ENCODE measurements at places on chromosomes 7 and 10.
A peak's percentile ranks its signal among the peaks of the same experiment; 100 is the strongest.

- no peak for DNase-seq
These were observed 122.5 kb downstream of the FAM53B start for GRCh38 chr10:124621637-124622036.

DNA sequence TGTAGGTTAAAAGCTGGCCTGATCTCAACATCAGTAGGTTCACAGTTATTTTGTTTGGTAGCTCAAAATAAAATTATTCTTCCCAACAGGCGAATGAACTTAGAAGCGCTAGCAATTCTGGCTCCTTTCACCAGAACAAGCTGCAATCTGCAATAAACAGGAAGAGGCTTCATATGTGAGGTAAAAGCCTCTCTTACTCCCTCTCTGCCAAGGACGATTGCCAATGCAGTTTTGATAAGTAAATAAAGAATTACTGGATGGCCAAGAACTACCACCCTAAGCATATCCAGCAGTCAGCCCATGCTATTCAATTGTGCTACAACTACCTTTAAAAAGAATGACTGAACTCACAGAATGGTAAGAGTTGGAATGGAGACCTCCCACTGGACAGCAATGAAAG, 150.0 kb upstream of the LAMB4 start:
- no peak for DNase-seq

GRCh38 chr10:73096041-73096448, 621 bp downstream of the P4HA1 start:
- DNase-seq = peak; percentile 54

- DNase-seq = no peak
These were observed 76.2 kb upstream of the SLC25A13 start for GRCh38 chr7:96397936-96398598.

GRCh38 chr10:69574571-69574978, 1.4 kb upstream of the NEUROG3 start:
- no peak for DNase-seq

- no peak for DNase-seq
These were observed 46.0 kb downstream of the MINPP1 start for GRCh38 chr10:87550741-87551140.

DNA sequence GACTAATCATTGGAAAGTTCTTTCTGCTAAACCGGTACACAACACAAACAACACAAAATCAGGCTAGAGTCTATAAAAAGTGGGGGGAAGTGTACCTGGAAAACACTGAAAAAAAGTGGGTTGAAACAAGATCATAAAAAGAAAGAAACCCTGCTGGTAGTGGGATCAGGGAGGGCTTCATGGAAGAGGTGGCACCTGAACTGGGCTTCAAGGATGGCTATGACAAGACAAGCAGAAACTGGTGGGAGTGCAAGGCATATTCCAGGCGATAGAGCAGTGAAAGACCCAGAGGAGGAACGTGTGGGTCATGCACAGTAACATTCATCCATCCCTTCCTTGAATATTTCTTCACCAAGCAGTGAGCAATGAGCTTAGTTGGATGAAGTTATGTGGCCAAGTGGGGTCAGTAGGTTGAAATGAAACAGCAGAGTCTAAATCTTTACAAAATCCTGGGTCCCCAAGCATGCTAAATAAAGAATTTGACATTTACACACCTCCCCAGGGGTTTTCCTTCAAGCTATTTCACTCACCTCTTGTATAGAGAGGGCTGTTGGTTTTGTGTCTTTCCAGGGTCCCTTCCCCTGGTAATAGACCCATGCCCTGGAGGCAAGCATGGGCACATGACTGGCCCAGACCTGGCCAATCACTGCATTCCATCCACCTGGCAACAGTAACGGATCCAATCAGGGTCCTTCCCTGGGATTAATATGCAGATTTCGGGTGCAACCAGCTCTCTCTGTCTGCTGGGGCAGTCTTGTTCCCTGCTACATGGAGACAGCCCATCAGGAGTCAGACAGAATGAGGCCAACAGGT, 38.2 kb downstream of the SPOCK2 start:
- DNase-seq = no peak

GRCh38 chr10:43380610-43381222, 9.3 kb downstream of the FXYD4 start:
- DNase-seq = no peak

- no peak for DNase-seq
These were observed 75.7 kb upstream of the FAM133B start for GRCh38 chr7:92665926-92666325.

- no peak for DNase-seq
These were observed 263.3 kb upstream of the VSTM2A start for GRCh38 chr7:54278847-54279246.

DNA sequence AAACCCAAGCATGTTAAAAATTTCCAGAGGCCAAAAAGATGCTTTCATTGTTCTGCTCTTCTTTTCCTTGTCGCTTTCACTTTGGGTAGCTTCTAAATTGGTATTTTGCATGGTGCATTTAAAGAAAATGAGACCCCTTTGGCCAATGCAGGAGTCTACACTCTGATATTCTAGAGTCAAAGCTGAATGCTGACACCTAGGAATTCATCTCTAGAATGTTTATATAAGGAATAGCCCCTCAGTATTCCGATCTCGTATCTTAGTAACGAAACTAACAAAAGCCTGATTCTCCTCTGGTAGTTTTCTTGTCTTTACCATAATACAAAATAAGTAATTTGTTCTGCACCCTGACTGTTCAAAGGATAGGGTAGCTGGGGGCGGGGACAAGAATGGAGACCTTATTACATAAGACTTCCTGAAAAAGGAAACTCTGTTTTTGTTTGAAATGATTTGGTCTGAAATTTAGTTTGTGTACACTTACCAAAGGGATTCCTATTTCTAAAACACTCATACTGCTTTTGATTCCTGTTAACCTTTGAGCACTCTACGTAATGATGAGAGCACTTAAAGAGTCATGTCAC, 17.1 kb downstream of the IKZF1 start:
- DNase-seq = no peak

DNA sequence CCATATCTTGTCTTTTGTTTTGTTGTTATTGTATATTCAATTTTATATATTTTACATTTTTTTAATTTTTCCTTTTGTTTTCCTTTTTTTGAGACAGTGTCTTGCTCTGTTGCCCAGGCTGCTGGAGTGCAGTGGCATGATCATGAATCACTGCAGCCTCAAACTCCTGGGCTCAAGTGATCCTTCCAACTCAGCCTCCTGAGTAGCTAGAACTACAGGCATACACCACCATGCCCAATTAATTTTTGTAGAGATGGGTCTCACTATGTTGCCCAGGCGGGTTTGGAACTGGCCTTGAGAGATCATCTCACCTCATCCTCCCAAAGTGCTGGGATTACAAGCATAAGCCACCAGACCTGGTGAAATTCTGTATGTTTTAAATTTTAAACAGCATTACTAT, 25.4 kb upstream of the TNKS2 start:
- no peak for DNase-seq

DNA sequence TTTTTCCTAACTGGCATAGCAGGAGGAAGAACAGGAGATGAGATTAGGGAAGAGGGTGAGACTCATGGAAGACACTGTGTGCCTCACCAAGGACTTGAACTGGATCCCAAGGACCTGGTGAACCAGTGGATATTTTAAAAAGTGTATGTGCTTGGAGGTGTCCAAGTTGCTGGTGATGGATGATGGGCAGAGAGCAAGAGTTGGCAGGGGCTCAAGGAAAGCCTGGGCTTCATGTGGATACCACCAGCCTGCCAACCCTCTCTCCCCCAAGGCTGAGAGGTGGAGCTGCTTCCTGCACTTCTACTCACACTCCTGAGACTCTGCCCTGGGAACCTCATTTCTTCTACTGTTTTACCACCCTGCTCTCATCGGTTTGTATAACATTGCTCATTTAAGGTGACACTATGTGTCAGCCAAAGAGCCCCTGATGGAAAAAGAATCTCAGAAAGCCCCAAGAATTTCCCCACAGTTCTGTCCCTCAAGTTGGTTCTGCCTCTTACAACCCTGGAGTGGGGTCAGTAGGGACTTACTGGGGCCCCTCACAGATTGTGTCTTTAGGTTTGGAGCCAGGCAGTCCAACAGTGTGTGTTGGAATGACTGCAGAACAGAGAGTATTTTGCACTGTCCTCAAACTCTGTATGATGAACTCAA, 56.2 kb upstream of the PDCD4 start:
- no peak for DNase-seq

- no peak for DNase-seq
These were observed 156.5 kb downstream of the PRKCQ start for GRCh38 chr10:6423413-6424170.

DNA sequence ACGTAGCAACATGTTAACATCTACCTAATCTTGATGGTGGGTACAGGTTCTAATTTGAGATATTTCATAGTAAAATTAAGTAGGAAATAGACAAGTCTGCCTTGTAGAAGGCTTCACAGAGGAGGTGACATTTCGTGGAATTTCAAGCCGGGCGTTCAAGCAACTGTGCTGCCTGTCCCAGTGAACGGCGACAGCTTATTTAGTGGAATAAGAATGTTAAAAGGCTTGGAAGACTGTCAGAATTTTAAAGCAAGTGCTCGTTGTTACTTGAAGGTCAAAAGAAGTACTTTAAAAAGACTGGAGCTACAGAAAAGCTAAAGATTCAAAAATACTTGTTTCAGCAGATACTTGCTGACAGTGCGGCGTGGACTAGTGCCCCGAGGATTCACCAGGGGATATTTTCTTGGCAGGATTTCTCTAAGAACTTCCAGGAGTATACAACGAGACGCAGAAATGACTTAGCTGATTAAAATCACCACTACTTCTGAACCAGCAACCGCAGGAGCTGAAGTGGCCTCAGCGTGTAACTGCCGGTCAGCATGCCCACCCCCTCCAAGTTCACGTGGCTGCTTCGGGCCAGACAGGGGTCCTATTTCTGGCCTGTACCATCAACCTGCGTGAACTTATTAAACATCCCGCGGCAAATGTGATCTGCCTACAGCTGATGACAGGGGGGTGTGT, 46.5 kb downstream of the CTBP2 start:
- no peak for DNase-seq

GRCh38 chr10:46556515-46557318, at the start of gene GPRIN2:
TSS of gene GPRIN2 (minus strand) at chr10:46556658. CDS start at chr10:46550736, 5,922 bp downstream.
- no peak for DNase-seq

- DNase-seq = no peak
These were observed 698.6 kb upstream of the NRP1 start for GRCh38 chr10:34033078-34033477.

- no peak for DNase-seq
These were observed 76.0 kb downstream of the DENND2A start for GRCh38 chr7:140564643-140565042.

DNA sequence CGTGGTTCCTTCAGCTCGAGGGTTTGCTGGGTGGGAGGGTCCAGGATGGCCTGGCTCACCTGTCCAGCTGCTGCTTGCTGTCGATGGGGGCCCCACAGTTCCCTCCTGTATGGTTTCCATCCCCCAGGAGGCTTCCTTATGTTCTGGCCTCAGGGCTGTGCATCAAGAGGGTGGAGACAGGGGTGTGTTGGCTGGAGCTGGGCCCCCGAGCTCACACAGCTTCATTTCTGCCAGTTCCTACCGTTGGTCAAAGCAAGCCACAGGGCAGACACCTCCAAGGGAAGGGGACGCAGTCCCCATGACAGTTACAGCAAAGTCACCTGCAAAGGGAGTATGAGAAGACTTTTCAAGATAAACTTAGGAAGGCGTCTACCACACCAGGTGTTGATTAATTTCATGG, 156.9 kb downstream of the EBF3 start:
- no peak for DNase-seq

DNA sequence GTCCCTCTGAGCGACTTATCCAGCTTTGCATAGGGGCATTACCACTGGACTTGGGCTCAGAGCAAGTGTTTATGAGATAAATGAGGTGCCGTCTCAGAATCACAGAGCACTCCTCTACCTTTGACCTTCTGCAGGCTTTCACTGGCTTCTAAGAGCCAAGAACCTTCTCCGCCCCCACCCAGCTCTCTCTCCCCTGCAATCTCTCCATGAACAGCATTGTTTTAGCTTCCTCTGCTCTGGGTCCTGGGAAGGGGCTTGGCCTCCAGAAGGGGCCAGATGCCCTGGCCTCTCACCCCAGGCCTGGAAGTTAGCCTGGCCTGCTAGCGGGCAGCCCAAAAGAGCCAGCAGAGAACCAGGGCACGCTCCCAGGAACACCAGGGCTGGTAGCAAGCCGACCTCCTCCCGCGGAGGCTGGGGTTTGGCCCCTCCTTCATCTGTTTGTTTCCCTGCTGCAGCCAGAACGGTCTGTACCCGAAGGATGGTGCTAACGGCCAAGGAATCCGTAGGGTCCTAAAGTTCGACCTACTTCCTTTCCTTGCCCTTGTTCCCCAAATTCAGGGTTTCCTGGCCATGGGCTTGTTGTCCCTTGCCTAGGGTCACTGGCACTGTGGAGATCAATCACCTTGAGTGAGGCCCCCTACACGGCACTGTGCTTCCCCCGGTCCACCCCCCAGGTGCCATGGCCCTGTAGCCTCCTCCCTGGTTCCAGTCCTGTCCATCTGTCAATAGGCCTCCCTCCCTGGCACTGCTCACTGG, 18.7 kb upstream of the DDIT4 start:
- no peak for DNase-seq

GRCh38 chr10:130757271-130757670, 554.2 kb downstream of the TCERG1L start:
- DNase-seq = no peak

DNA sequence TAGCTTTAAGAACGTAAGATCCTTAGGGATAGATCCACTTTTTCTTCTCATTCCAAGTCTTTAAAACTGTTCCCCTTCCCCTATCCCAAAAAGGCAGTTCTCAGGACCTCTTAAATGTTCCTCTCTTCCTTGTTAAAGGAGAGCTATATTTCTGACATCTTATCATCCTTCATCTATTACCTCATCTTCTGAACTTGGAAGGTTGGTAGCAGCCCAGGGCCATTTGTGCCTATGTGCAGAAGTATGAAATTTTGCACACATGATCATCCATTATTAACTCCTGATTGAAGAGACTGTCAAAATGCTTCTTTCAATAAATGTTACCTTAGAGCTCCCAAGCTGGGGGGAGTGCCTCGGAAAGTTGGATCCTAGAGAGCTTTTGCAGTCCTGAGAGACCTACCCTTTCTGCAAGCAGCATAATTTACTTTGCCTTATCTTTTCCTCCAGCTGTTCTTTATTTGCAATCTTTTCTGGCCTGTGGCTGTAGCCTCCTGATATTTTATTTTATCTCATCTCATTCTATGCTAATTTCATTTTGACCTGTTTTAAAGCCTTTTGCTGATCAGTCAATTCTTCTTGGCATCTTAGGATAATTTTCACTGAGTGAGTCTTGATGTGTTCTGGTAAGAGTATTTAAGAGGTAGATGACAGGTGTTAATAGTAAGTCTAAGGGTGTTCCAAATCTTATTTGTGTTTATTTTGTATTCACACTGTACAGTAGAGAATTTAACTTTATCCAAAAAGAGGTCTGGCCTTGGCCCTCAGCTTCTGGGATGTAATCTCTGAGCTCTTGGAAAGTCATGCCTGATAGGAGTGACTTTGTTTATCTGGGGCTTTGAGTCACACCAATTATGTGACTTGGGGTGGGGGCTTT, 135.0 kb upstream of the PDLIM1 start:
- DNase-seq = no peak

GRCh38 chr7:23298141-23298881, 828 bp upstream of the MALSU1 start:
- DNase-seq = no peak

Data from activated CD4-positive, alpha-beta T cell treated with anti-CD3 and anti-CD28 coated beads for 1 hour (primary cell).